ENCODE measurements at places on chromosomes 16 and 17.

DNA sequence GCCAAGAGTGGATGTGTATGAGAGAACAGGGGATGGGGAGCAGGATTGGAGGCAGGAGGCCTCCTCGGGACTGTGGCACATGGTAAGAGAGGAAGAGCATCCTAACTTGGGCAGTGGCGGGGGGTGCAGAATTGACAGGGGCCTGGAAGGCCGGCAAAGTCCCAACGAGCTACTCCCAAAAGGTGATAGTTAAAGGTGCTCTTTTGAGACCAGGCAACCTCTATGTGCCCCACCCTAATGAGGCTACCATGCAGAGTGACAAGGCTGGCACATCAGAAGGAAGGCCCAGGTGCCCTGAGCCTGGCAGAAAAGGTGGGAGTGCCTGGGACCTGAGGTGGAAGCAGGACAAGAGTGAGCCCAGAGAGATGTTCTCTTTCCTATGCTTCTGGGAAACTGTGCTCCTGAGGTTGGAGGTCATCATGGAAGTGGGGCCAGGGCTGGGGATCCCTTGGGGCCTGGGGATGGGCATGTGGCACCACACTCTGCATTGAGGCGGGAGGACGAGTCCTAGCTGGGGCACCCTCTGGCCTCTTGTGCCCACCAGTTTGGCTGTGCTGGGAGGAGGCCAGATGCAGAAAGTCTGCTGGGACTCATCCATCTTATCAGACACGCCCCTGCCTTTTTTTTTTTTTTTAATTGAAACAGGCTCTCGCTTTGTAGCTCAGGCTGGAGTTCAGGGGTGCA, 5.9 kb downstream of the RAB11FIP4 start:
- no peak for DNase-seq

DNA sequence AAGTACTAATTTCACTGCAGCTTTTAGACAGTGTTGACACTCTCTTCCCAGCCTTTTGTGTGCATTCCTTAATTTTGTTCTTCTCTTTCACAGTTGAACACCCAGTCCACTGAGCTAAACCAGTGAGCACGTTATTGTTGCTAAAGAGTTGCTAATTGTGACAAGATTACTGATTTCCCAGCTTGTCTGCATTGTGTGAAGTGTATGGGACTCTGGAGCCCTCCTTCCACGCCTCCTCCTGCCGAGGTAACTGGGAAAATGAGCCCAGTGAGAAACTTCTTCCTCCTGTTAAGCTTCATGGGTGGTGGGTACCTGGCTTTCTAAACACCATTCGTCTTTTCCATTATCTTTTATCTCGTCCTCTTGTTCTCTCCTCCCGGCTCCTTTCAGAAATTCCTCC, 29.8 kb upstream of the DNAH17 start:
- peak; percentile 51 for DNase-seq

GRCh38 chr17:62790564-62790986, 17.5 kb downstream of the MARCHF10 start:
- no peak for DNase-seq

DNA sequence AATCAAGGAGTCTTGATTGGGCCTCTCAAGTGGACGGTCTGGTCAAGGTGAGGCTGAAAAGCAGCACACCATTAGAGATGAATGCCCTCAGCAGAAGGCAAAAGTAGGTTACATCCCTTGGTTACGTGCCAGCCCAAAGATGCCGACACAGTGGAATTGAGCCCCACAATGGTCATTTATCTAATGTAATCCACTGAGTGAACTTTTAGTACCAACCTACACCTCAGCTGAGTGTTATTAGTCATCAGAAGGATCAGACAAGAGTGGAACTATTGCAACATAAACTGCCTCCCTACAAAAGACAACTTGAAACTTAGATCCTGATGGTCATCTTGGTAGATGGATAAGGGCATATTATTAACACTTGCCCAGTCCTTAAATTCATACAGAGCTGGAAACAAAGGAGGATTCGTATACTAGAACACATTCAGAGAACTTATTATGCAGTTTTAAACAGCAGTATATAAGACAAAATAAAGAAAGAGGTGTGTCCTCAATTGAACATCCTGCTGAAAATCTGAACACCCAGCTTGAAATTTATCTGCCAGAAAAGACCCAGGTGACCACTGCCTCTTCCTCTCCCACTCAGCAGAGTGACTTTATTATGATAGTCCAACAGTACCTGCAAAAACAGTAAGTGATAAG, 2.8 kb downstream of the DCUN1D3 start:
- no peak for DNase-seq

DNA sequence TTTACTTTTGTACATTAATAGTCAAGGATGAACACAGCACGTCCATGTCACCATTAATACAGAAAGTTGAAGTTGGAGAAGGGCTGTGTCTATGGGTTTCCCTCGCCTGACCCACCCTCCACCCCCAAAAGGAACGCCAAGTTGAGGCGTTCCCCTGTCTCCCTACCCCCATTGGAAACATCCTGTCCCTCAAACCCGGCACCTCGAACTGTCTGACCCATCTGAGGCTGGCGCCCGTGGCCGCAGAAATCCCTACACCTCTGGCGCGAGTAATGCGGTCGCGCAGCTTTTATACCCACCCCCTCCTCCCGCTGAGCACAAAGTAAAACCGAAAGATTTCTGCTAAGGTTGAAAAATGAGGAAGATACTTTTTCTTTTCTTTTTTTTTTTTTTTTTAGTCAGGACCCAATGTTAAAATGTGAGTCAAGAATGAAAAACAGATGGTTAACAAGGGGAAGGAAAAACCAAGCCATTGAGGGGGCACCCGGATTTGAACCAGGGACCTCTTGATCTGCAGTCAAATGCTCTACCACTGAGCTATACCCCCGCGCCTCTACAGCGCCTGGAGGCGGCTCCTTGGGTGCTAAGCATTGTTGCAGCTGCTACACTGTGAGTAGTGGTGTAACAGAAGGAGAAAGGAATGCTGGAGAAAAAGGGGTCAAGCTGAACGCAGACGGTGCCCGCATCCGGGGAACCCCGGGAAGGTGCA, 887 bp upstream of the LASP1 start:
- DNase-seq = peak; percentile 91

DNA sequence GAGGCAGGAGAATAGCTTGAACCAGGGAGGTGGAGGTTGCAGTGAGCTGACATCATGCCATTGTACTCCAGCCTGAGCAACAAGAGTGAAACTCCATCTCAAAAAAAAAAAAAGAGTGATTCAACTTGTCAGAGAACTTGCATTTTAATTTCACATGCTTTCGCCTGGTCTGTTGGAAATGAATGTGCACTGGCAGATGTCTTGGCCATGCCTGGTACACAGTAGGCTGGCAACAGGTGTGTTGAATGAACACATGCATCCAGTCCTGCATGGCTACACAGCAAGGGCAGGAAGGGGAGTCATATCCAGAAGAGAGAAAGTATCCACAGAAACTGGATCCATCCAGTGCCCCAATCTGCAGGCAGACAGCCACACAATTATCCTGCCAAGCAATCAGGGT, 11.5 kb downstream of the COG4 start:
- DNase-seq = no peak

- DNase-seq = no peak
Observed at GRCh38 chr16:85124636-85125346, 12.5 kb upstream of the CIBAR2 start.

DNA sequence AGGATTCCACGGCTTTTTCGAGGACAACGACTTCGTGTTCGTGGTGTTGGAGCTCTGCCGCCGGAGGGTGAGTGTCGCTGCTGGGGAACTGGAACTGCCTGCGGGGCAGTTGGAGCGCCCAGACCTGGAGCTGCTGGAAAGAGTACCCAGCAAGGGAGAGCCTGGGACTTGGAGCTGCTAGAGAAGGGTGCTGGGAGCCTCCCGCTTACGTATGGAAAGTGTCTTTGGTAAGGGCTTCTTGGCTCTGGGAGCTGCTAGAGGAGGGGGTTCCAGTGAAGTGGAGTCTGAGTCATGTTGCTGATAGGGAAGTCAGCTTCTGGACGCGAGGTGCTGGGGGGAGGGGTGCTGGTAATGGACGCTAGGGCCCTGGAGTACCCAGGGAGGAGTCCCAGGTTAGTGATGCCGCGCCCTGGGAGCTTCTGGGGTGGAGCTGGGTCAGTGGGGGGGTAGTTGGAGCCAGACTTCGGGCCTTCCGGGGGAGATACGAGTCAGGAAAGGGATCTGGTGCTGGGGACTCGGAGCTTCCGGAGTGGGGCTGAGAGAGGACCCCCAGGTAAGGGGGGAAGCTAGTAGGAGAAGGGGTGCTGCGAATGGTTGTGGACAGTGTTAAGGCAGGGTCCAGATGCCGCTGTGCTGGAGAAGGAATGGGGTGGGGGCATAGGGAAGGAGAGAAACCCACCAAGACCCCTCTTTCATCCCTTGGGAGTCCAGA, 741 bp downstream of the PLK1 start:
- peak; percentile 50 for DNase-seq

DNA sequence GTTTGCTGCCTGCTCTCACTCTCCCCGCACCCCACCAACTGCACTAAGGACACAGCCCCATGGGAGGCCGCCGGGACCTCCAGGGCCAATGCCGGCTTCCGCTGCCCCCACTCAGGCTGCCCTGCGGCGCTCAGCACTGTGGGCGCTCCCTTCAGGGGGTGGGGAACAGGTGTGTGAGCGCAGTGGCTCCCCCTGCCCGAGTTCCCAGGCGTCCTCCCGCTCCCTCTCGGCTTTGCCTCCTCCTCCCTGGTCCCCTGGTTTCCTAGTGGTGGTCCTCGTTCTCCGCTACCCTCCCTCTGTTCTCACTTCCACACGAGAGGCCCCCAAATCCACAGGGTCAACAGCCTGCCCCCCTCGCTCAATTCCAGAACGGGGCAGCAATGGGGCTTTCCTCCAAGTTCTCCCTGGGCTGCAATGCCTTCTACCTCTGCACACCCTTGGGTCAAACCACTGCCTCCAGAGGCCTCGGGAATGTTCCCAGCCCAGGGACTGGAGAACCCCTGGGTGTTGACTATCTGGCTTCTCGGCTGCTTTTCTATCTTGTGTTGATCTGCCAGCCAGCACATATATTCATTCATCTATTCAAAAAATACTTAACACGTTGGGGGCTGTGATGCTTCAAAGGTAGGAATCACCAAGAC, 9.9 kb downstream of the FOXJ1 start:
- DNase-seq = no peak

GRCh38 chr17:27345141-27345904, 51.4 kb downstream of the WSB1 start:
- peak; percentile 83 for DNase-seq

DNA sequence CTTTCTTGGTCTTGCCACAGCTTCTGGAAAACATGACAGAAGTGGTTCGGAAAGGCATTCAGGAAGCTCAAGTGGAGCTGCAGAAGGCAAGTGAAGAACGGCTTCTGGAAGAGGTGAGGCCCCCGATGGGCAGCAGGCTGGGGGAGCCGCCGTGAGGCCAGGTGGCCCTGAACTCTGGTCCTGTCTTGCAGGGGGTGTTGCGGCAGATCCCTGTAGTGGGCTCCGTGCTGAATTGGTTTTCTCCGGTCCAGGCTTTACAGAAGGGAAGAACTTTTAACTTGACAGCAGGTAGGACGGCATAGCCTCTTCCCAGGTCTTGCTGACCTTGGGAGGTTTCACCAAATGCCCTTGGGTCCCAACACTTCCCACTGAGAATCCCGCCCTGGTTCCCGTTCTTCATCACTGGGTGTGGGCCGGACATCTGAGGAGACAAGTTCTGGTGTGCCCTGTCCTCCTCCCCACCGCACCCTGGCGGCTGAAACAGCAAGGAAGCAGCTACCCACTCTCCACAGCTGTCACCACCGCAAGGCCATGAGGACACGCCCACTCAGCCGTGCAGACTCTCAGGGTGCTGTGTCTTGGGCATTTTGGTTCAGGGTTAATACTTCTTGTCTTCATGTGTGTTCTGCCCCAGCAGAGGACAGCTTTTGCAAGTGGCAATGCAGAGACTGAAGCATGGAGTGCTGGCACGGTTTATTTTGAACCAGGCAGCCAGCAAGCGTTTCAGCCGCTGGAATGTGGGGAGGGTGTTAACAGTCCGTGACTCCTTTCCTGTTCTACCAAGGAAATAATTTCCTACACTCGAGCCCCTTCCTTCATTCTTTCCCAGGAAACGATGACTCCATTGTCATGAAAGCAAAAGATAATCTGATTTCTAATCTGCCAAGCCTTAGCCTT, 21.4 kb downstream of the NTAN1 start:
- no peak for DNase-seq

- DNase-seq = peak; percentile 46
Observed at GRCh38 chr17:41914358-41914766, 4.4 kb downstream of the ACLY start.

DNA sequence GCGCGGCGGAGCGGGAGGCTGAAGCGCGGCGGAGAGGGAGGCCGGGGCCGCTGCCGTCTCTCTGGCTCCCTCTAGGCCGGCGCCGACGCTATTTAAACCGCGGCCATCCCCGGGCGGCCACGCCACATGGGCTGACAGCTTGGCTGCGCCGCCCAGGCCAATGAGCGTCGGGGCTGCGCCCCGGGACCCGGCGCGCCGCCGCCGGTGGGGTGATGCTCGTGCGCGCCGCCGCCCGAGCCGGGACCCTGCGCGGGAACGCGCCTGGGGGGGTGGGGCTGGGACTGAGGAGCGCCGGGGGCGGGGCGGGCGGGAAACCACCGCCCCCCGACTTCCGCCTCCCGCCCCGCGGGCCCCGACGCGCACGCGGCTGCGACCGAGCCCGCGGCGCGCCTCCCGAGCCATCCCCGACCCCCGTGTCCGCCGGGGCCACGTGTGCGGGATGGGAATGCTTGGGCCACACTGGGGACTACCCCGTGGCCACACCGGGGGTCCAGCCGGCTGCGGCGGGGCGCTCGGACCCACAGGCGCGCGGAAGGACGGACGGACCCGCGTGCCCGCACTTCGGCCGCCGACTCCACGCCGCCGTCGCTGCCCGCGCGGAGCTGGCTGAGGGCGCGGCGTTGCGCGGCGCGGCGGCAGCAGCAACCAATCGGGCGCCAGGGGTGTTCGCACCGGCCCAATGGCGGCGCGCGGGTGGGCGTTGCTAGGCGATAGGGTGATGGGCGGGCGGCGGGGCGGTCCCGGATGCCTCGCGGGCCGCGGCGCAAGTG, at the start of gene FASN:
Gene FASN (minus strand): TSS at position 68 of the 770 bp plus-strand sequence. CDS start 1,791 bp downstream, outside the sequence.
- peak; percentile 99 for DNase-seq

DNA sequence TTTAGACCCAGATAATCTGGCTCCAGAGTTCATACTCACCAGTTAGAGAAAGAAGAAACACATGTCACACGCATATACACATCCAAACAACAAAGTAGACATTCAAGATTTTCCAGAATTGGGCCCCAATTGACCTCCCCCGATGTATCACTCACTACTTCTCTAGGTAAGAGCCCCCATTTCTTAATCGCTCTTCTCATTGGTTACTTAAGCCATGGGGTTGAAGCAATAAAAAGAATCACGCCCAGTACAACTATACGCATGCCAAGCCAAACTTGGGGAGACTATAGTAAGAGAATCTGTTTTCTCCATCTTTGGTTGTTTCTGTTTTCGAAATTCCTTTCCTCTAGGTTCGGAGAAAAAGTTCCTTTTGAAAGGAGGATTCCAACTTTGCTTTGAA, 565 bp downstream of the DDX52 start:
- no peak for DNase-seq

- no peak for DNase-seq
Observed at GRCh38 chr16:72202014-72202413, 30.1 kb upstream of the PMFBP1 start.

DNA sequence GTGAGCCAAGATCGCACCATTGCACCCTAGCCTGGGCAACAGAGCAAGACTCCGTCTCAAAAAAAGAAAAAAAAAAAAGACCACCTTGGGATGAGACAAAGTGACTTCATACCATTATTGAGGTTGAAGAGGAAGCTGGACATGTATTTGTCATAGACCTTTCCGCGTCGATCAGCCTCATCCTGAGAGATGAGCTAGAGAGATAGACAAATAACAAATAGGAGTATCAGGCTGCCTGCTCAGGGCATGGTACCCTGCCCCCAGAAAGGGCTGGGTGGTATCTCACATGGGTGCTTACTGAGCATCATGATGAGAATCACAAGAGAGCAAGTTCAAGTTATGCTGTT, 22.1 kb downstream of the CNTNAP1 start:
- DNase-seq = no peak
